NCI-H1105 (cell line): ENCODE measurements at places on chromosomes 12 and 14.

- no peak for DNase-seq
Observed at GRCh38 chr12:63916561-63917476, 72.3 kb downstream of the SRGAP1 start.

DNA sequence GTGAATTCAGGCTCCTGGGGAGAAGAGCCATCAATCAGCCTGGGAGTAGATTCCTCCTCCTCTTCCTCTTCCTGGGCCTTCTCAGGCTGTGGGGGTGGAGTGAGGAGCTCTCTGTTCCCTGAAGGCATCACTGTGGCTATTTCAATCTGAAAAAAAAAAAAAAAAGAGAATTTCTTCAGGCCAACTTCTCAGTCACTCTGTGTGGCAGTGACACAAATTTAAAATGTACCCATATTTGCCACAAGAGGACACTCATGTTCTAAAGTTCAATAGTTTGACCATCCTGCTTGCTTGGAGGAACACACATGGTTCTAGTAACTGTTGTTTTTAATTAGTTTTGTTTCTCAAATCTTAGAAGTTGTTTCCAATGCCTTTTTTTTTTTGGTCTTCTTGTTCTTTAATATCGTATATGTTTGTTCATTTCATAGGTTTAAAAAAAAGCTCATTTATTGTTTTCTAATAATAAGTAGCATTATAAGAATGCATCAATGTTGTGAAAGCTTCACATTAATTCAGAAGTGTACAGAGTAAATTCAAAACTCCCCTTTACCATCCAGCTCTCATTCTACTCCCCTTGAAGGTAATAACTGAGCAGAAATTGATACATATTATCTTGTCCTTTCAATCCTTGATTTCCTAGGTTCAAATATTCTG is 23.3 kb upstream of the CCER1 start:
- peak; percentile 25 for DNase-seq

GRCh38 chr14:77022236-77022852 is 6.2 kb downstream of the IRF2BPL start:
- DNase-seq = peak; percentile 52

DNA sequence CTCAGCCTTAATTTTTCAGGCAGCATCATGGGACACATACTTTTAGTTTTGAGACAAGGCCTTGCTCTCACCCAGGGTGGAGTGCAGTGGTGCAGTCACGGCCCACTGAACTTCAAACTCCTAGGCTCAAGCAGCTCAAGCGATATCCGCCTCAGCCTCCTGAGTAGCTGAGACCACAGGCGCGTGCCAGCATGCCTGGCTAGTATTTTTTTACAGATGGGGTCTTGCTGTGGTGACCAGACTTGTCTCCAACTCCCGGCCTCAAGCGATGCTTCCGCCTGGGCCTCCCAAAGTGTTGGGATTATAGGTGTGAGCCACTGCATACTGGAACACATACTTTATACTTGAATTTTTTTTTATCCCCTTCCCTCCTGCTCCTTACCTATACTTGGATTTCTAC is 2.8 kb downstream of the RDH5 start:
- DNase-seq = no peak

GRCh38 chr12:114901316-114901715 is 217.3 kb upstream of the TBX3 start:
- no peak for DNase-seq

GRCh38 chr12:114443607-114444421 is 37.9 kb upstream of the TBX5 start:
- peak; percentile 25 for DNase-seq

GRCh38 chr12:12506496-12506890 is 56.2 kb downstream of the DUSP16 start:
- no peak for DNase-seq

DNA sequence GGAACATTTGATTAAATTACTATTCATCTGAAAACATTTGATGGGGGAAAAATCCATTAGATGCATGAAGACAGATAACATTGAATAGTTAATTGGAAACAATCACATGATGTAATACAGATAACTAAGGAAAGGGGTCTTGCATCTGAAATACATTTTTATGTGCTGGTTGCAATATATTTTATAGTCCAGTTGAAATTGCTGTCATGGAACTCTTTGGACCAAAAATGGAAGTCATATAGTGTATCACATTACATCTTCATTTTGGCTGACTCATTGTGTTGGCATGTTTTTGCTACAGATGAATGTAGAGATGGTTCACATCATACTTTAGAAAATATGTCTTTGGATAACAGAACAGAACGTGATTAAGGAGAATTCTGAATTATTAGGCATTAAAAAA is 43.0 kb upstream of the GNPNAT1 start:
- DNase-seq = no peak
